ENCODE measurements at places on chromosomes 1 and 21.

GRCh38 chr1:73356485-73356884 lies 841.5 kb downstream of the LRRIQ3 start:
- no peak for DNase-seq

DNA sequence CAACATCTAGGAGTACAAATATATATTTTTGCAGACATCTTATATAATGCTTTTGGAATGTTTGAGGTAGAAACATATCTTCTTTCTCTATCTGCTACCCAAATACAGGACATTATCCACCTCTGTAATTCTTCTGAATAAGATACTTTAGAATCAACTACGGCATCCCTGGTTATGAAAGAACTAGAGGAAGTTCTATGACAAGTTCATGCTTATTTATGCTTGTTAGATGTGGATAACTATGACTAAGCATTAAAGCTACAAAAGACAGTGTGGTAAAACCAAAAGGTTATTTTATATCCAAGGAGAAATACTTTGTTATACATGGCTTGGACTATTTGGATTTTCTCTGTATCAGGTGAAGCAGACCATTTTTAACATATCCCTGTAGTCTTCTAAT lies 894.0 kb downstream of the KCNT2 start:
- no peak for DNase-seq

DNA sequence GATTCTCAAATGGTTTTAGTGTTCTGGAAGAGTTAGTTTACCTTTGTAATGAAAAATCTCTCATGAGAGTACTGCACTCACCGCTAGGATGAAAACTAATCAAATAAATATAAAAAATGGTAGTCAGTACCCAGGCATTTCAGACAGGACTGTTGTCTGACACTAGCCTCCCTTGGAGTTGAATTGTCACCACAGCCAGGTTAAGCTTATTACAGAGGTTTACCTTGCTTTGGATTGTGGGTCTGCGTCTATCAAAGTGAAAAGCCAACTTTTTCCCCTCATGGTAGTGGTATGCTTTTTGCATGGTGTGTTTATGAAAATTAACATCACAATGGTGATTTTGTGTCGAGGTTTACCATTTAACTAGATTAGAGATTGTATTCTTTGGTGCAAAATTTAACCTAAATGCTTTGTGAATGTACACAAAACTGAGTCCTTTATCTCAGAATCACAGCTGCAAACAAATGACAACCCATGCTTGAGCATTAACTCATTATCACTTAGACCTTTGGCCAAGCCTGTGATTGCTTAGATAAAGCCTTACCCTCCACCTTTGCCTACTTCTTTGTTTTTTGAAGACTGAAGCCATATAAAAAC lies 20.1 kb downstream of the RAP1A start:
- no peak for DNase-seq

DNA sequence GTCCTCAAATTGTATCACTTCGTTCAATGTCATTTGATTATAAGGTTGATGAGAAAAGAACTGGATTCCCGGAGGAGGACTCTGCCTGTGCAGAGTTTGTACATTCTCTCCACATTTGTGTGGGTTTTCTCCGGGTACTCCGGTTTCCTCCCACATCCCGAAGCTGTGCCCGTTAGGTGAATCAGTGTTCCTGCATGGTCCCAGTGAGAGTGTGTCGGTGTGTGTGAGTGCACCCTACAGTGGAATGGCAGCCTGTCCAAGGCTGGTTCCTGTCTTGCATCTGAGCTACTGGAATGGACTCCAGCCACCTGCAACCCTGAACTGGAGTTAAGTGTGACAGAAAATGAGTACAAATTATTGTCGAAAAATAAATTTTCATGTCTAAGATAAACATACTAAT lies 92.2 kb upstream of the KCTD3 start:
- DNase-seq, result no peak

DNA sequence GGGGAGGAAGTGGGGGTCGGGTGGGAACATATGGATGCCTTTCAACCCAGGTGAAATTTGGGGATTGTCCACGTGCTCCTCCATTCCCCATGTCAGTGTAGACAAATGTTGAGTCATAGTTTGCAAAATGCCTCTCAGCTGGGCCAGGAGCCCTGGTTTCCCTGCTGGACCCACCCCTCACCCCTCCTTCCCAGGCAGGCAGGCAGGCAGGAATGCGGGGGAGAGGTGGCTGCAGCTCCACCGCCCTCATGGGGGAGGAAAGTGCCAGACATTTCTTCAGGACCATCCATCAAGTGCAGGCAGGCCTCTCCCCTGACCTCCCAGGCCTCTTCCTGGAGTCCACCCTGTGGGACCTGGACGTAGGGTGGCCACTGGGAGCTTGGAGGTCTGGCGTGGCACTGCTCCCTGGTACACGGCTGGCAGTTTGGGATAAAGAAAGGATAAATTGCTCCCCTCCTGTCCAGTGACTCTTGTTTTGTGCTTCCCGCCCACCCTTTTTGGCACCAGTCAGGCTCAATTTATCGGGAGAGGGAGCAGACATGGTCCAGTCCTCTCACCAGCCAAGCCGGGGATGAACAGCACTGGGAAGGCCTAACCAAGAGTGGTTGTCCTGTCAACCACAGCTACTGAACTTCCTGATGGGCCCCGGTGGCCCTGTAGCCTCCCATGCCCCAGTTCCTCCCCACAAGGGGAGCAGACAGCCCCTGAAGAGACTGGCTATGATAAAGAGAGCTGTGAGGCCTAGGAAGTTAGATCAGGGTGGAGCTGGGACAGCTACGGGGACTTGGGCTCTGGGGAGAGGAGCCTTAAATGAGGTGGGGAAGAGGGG lies 18.9 kb downstream of the NPR1 start:
- no peak for DNase-seq

GRCh38 chr1:61757950-61758349 lies 15.7 kb downstream of the PATJ start:
- DNase-seq, result no peak

DNA sequence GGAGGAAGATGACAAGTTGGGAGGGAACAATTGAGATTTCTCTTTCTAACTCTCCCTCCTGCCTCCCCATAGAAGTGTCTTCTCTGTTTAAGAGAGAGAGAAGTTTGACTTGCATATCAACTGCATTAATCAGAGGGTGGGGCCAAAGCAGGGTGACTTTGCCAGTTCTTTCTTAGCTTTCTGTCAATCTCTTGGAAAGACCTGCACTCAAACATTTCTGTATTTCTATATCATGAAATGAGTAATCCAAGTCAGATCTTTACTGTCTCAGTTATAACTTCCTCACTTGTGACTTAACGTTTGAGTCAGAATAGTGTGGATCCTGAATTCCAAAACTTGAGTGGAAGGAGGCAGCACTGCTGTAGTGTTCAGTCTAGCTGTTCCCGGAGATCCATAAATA lies 180.8 kb upstream of the KCNK2 start:
- no peak for DNase-seq

DNA sequence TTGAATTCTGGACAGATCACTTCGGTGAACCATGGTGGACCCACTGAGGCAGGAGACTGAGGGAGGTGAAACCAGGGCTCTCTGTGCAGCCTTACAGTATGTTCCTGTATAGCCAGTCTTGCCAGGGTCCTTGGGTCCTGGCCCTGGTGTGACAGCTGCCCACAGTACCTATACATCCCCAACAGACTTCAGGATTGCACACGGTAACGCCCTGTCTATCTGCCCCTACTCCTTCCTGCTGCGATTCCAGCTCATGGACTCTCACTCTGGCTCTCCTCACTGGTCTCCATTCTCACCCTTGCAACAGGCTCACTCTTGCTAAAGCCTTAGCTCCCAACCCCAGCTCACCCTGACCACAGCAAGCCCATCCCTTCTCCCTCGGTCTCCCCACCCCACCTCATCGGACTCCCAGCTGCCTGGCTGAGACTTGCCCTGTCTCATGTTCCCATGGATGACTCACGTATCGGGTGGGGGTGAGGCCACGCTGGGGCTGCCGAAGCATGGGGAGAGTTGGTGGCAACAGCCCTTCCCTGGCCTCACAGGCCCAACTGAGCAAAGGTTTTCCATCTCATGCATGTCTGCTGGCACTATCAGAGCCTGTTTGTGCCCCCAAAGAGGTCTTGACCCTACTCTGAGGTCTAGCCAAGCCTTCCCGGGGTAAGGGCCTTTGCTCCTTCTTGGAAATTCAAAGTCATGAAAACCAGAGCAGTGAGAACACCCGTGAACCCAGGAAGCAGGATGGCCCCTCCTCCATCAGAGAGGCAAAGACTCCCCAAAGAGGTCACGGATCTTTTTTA lies 7.1 kb downstream of the PHLDA3 start:
- no peak for DNase-seq

DNA sequence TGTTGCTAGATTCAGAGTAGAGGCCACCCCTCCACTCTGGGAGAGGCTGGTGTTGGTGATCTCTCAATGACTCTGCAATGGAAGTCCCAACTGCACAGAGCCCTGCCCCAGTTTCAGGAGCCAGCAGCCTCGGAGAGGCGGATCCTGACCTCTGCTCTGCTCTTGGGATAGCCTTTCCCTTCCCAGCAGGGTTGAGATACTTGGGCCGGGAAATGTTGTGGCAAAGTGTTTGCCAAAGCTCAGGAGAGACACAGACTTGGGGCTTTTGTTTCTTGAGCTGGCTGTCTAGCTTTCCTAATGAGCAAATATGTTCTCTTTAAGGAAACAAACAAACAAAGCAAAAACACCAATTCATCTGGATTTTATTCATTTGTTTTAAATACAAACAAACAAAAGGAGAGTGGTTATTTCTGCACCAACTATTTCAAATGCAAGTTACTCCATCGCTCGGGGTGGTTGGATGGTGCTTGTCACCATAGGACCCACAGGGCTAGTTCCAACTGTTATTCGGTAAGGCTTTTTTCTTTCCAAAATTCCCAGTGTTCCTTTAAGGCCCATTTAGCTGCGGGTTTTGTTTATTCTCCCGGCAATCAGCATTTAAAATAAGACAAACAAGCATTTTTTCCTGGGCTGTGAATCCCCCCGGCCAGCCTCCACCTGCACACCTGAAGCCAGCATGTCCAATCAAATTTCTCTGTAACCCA lies 193.9 kb upstream of the LMO4 start:
- no peak for DNase-seq

- no peak for DNase-seq
Observed at GRCh38 chr1:158354255-158354654, 561 bp downstream of the CD1E start.

- DNase-seq, result no peak
Observed at GRCh38 chr1:31927661-31927980, 10.5 kb downstream of the PTP4A2 start.

- no peak for DNase-seq
Observed at GRCh38 chr1:119373465-119373864, 4.9 kb downstream of the HAO2 start.

GRCh38 chr1:14310476-14310875 lies 288.0 kb upstream of the KAZN start:
- DNase-seq, result no peak

DNA sequence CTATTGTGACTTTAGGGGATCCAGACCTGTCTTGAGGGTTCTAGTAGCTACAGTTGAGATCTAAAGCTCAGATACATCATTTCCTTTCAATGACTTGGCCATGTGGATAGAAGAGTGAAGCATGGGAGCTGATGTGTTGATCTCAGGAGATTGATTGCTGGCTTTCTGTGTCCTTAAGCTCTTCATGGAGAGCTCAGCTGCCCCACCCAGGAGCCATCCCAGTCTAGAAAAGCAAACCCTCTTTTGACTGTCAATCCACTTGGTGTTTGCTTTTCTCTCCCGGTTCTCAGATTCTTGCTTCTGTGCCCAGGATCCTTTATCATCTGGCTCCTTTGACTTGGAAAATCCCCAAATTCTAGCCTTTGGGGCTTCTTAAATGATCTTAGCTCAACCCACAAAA lies 87.2 kb downstream of the ATP1A1 start:
- no peak for DNase-seq

DNA sequence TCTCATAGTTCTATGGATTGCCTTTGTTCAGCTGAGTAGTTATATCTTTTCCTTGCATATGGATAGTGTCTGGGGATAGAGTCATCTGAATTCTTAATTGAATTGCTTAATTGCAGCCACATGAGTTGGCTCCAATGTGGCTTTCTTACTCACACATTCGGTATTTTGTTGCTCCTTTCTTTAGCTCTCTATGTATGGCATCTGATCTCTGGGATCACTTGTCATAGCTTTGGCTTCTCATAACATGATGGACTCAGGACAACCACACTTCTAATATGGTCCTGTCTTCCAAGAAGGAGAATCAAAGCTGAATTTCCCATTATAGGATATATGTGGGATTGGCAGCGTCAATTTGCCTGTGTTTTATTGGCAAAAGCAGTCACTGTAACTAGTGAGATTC lies 716.2 kb downstream of the NCAM2 start:
- DNase-seq, result no peak
